DMS79 (cell line): ENCODE measurements at places on chromosomes 11 and 22.

DNA sequence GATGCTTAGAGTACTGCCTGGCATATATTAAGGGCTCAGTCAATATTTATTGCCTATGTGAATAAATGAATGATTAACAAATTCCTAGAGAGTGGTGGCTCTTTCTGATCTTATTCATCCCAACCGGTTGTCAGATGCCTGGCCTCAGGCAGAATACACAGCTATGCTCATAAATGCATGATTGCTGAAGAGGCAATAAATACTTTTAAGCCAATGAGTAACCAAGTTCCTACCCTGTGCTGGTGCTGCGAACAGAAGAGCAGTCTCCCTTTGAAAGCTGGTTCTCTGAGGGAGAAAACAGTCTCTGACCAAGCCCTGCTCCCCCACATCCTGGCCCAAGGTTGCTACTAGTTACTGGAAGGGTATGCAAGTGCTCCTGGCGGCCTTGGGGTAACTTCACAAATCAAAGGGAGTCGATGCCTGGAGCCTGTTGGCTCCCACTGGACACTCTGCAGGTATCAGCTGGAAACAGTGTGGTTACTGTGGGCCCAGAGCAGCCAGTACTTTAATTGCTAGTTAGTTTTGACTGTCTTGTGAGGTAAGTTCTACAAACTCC is 2.8 kb downstream of the USH1C start:
- DNase-seq = no peak

DNA sequence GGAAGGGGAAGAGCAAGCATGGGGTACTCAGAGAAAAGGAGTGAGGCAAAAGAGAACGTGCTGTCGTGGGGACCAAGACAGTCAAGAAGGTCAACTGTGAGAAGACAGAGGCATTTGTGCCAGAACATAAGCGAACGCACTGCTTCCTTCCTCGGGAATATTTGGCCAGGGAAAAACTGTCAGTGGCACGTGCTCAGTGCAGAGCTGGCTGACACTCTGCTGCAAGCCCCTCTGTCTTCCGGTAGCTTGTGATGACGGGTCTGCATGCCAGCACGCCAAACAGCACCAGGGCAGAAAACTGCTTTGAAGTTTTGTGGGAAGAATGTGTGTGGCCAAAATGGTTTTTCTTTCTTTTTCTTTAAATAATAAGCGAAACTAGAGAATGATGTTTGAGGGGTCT is 60.6 kb downstream of the SMCO4 start:
- DNase-seq = no peak

DNA sequence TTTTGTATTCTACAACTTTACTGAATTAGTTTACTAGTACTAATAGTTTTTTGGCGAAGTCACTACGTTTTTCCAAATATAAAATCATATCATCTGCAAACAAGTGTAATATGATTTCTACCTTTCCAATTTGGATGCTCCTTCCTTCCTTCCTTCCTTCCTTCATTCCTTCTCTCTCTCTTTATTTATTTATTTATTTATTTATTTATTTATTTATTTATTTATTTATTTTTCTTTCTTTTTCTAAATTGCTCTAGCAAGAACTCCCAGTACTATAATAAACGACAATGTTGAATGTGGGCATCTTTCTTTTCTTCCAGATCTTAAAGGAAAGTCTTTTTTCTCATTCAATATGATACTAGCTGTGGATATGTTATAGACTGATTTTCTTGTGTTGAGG is 656.0 kb upstream of the LUZP2 start:
- no peak for DNase-seq

- DNase-seq = no peak
Measured at GRCh38 chr11:45560913-45561281, 104.5 kb downstream of the CHST1 start.

GRCh38 chr22:26139310-26139709 is 30.0 kb upstream of the SEZ6L start:
- peak; percentile 1 for DNase-seq

GRCh38 chr11:62402226-62402959 is 16.4 kb upstream of the SCGB1A1 start:
- DNase-seq = no peak

GRCh38 chr11:119489087-119489486 is 66.1 kb upstream of the THY1 start:
- DNase-seq = no peak

DNA sequence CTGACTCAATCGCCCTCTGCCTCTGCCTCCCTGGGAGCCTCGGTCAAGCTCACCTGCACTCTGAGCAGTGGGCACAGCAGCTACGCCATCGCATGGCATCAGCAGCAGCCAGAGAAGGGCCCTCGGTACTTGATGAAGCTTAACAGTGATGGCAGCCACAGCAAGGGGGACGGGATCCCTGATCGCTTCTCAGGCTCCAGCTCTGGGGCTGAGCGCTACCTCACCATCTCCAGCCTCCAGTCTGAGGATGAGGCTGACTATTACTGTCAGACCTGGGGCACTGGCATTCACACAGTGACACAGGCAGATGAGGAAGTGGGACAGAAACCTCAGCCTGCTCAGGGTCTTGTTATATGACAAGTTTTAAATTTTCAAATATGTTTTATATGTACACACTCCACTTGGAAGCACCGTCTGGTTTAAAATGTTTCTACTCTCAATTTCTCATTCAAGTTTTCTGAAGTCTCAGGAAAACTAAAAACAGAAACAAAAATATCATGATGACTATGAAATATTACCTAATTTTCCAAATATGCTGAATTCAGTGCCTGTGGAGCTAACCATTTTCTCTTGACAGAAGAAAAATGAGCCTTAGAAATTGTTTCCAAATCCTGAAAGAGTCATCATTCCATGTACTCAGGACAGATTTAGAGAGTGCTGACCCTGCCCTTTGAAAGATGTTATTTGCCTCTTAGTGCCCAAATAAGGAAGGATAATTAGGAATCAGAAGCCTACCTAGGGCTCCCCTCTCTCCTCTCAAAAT is 48.8 kb upstream of the TOP3B start:
- DNase-seq = no peak

GRCh38 chr11:32105871-32106560 is 15.1 kb downstream of the RCN1 start:
- no peak for DNase-seq

DNA sequence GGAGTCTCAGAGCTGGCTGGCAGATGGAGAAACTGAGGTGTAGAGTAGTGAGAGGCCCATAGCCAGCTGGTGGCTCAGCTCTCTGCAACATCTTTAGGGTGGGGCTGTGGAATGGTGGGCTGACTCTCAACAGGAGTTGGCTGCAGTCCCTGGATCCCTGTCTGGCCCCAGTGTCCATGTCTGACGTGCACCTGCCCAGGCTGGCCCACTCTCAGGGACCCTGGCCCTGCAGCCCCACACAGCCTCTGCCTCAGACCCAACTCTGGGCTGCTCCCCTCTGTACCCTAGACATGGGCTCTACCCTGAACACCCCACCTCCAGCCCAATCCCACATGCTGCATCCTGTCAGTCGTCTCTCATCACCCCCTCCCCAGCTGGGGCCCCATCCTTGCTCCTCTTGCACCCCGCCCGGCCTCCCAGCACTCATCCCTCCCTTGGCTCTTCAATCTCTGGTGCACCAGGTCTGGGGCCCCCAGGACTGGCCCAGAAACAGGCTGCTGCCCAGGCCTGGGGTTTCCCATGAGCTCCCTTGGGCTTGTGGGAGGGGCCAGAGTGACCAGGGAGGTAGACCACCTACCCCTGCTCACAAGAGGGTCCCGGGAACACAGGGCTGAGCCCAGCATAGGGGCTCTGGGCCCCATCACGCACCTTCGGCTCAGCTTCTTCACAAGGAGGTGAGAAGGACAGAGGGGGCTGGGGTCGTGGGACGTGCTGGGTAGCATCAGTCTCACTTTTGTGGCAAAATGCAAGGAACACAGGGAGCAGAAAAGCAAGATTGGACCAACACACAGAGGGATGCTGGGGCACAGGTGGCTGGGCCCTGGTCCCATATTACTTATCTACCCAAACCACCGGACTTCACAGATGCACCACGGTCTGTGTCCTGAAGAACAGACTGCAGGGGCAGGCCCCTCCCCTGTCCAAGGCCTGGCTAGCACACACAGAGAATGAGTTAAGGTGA is 31.5 kb downstream of the ARVCF start:
- no peak for DNase-seq

- no peak for DNase-seq
Measured at GRCh38 chr11:117913736-117914397, 15.3 kb downstream of the TMPRSS13 start.

GRCh38 chr11:45345491-45345890 is 59.4 kb upstream of the SYT13 start:
- no peak for DNase-seq

DNA sequence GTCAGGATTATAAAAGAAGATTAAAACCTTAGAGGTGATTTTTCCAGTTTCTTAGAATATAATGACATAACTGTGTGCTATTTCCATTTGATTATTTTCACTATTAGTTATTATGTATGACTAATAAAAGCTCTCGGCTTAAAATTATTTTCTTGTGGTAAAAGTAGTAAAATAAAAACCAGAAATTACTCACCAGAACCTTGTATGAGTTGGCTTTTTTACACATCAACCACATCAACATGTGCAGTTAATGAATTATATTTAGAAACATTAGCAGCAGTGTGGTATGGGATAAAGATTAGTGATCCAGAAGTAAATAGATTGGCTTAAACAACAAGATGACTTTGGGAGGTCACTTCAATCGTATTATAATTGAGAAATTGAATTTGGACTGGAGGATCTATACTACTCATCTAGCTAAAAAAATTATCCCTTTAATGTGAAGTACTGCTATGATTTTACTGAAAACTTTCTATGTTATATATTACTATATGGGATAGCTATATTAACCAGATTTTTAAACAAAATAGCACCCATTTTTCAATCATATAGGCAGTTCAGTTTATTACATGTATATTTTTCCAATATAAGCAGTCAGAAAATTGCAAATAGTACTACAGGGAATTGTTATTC is 2.8 kb upstream of the BCO2 start:
- no peak for DNase-seq

GRCh38 chr22:16783930-16784354 is 41.3 kb downstream of the XKR3 start:
- DNase-seq = no peak

DNA sequence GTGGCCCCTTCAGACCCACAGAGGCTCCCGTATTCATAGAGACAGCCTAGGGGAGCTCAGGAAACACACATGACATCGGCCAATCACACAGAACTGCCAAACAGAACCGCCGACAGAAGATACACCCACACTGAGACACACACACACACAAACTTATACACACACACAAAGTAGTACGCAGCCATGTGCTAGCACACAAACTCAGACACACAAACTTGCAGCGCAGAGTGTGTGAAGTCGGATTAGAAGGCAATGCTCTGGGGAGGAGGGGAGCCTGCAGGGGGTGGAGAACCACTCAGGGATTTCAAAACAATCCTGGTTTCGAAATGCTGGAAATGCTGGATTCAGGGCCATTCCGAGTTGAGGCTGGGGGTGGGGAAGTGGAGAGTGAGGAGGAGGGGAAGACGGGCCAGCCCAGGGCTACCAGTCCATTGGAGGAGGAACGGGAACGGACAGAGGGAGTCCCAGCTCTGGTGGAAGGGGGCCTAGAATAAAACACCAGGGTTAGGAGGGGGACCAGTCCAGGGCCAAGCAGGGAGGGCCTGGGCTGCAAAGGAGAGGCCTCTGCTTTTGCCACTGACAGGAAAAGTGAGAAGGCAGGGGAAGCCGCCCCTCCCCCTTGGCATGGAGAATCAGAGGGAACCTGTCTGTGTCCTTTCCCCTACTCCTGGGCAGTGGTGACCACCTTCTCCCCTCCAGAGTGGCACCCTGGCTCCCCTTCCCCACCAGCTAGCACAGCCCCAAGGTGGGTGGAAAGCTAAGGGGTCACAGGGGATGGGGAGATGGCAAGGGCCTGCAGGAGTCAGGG is 4.4 kb downstream of the BCL9L start:
- no peak for DNase-seq

DNA sequence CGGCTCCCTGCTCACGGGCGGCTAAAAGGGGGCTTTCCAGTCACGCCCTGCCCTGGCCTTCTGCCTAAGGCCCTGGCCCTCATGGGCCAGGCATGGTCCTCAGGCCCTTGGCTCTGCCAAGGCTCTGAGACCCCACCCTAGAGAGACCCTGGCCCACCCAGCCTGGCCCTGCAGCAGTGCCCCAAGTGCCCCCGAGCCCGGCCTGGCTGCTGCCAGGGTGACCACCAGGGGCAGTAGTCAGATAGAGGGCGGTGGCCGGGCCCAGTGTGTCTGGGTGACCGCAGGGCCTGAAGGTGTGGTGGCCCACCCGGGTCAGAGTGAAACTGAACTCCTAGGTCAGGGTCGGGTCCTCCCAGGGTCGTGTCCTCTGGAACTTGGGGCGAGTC is 29.4 kb upstream of the CCDC188 start:
- no peak for DNase-seq

GRCh38 chr22:46575911-46576555 is 38.6 kb upstream of the CELSR1 start:
- peak; percentile 24 for DNase-seq

- no peak for DNase-seq
Measured at GRCh38 chr11:132234878-132235277, 864.5 kb downstream of the NTM start.

DNA sequence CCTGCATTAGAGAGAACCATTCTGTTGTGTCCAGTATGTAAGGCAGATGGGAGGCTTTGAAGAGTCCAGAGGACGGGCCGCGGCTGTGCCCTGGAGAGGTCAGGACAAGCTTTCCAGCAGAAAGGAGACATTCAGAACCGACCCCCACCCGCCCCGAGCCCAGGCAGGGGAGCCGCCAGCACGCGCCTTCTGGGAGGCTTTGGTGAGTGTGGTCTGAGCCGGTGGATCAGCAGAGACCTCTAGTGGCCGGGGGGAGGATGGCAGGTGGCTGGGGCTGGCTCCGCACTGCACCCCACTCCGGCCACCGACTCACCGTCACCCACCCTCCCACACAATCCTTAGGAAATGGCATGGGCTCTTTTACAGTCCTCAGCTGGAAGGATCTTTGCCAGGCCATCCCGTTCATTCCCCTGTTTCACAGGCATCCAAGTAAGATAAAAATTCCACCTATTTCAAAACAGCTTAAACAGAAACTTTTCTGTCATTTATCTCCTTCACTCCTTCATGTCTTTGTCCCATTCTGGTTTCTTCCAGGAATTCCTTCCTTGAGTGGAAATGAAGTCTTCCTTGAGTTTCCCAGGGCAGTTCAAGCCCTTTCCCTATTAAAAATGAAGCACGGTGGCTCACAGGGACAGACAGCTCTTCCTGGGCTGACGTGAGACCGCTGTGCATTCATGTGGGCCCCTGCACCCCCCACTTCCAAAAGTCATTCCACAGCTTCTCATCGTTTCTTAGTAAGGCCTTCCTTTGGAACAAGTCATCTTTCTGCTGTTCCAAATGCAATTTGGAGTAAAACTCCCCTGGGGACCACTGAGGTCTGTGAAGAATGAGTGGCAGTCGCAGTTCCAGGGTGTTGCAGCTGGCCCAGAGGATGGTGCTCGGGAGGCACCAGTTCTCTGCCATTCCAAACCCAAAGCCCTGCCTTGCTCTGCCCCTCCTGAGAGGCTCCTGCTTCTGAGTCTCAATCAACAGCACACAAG is 91.0 kb downstream of the FEZ1 start:
- DNase-seq = peak; percentile 50

GRCh38 chr11:45409587-45409986 is 123.4 kb upstream of the SYT13 start:
- DNase-seq = no peak
